ENCODE measurements at places on chromosomes 3 and 15.
A peak's percentile ranks its signal among the peaks of the same experiment; 100 is the strongest.

- no peak for DNase-seq
Observed at GRCh38 chr3:57031631-57032541, 28.6 kb upstream of the SPATA12 start.

DNA sequence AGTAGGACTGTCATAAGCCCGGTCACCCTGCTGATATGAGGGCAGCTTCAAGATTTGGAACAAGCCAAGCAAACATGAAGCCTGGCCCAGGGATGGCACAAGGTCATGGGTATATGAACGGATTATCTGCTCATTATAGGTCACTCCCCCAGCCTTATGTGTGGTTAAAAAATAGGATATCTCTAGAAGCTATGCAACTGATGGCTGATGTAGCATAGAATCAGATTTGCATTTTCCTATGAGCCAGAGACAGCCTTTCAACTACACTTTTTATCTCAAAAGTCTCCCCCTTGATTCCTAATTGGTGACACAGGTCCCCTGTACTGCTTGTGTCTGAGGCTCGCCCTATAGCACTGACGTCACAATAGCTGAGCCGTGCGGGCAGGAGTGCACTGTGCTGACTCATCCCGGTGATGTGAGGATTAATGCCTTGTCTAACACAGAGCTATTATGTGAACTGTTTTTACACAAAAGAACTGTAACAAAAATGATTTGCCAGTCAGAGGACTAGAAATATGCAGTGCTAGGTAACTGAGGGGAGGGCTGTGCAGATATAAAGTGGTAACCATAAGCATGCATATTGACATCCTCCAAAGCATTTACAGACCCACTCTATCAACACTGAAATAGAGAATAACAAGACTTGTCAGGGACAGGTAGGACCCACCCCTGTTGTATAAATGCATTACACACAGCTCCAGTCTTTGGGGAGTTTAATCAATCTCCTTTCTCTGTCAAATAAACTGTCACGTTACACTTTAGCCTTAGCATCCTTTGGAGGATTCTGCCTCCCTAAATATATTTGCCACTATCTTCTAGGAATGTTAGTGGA lies 204.9 kb downstream of the TIGIT start:
- DNase-seq = peak; percentile 96

GRCh38 chr3:133069556-133070286 lies 31.5 kb downstream of the TMEM108 start:
- DNase-seq = no peak

DNA sequence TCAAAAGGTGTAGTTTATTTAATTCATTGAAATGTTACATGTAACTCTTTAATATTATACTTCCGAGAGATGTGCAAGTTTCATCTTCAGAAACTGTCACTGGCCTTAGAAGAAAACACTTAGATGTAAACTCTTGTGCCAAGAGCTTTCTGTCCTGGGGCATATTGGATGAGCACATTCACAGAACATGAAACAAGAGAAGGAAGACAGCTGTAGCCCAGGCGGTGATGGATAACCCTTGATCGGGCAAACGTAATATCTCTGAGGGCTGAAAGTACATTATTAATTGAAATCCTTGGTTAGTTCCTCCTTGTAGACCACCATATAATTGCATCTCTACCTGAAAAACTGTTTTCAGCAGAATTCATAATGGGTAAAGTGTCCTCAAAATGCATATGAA lies 67.4 kb downstream of the MECOM start:
- no peak for DNase-seq

GRCh38 chr15:75167588-75168350 lies 33.9 kb upstream of the C15orf39 start:
- DNase-seq = peak; percentile 84

- DNase-seq = no peak
Observed at GRCh38 chr3:28542351-28542750, 193.7 kb upstream of the AZI2 start.

GRCh38 chr3:23865595-23866396 lies 51.0 kb downstream of the NKIRAS1 start:
- DNase-seq = peak; percentile 25

DNA sequence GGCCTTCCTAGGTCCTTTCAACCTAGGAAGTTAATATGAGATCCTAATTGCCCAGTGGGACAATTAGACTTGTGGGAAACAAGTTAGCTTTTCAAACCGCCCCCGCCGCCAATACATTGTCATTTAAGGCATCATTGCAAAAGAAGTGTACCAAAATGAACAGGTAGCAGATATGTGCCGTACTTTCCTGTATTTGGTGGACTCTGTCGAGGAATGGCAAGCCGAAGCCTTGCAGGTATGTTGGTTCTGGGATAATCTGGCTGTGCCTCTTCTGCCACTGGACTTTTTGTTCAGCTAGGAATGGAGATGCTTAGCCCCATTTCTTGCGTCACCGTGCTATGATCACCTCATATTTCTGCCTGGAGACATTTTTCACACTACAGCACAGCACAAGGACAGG lies 157.5 kb downstream of the CACNA1D start:
- DNase-seq = no peak
